ENCODE measurements at places on chromosomes 1 and 21.

- no peak for DNase-seq
Measured at GRCh38 chr21:16509476-16509875, 779.7 kb downstream of the USP25 start.

DNA sequence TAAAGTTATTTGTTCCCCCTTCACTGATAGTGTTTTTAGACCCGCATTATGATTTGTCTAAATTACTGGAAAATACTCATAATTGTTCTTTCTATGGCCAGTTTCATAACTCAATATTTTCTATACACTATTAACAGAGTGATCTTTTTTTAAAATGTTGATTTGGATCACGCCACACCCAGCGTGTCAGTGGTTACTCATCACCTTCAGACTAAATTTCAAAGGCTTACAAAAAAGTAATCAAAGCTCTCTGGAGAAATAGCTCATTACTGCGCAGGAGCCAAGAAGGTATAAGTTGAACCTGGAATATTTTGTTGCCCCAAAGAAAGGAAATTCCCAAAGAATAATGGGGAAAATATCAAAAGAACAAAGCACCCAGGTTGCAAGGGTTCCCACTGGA, 104.9 kb downstream of the EVI5 start:
- DNase-seq, result no peak

GRCh38 chr21:28489821-28490350, 502.8 kb downstream of the LTN1 start:
- no peak for DNase-seq

- DNase-seq, result no peak
Measured at GRCh38 chr21:26397545-26397944, 175.5 kb downstream of the CYYR1 start.

DNA sequence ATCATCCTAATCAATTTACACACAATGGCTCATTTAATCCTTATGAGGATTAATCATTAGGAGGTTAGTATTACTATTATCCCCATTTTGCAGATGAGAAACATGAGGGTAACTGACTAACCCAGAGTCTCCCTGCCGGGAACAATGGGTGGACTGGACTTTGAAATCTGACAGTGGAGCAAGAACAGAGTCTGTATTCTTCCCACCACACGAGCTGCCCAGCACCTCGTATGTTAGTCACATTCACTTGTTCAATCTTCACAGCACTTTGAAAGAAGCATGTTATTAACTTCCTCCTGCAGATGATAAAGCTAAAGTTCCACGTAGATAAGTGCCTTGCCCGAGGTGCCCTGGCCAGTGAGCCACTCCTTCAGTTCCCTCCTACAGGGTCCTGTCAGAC, 12.4 kb downstream of the C8B start:
- no peak for DNase-seq

DNA sequence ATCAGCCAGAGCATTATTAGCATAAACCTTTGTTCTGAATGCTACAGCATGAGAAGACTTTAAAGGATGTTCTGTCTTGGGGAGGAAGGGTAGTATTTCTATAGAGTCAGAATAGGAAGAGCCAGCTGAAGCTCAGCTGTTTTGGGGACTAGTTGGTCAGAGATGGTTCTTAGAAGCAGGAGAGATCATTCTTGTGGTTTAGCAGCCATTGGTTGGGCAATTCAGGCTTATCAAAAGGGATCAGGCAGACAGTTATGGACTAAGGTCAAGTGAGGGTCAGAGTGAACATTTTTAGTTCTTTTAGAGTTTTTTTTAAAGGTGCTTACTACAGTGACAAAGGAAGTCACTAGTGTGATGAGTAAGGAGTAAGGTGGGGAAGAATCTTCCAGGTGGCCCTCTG, 245.5 kb downstream of the RPS6KC1 start:
- DNase-seq, result no peak

DNA sequence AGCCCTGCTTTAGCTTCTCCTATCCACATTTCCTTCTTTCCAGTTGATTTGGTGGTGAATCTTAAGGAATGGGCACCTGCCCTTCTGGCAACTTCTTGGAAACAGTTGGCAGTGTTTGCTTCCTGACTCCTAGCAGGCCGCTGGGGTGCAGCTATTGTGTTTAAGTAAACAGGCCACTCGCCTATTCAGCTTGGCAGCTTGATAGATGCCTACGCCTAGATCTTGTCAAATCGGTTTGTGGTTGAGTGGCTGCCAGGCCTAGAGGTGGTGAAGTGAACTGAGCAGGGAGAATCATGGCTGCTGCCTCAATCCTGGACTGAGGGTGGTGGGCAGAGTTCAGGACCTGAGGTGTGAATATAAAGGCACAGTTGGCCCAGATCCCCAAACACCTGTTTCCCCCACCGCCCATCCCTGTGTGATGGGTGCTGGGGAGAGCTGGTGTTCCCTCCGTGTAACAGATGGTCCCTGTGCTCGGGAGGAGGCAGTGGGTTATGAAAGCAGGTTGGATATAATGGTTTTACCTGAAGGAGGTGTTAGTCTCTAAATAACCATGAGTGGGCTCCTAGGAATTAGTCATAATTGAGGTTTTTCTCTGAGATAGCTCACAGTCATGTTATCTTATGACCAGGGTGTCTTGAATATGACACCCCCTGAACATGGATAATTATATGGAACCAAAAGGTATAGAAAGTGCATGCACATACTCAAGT, 940 bp upstream of the PLA2G2C start:
- peak; percentile 79 for DNase-seq

GRCh38 chr1:198118134-198118533, 38.7 kb upstream of the NEK7 start:
- no peak for DNase-seq

- DNase-seq, result no peak
Measured at GRCh38 chr1:209349363-209350308, 233.9 kb upstream of the CAMK1G start.

GRCh38 chr1:12152113-12152891, 14.5 kb upstream of the TNFRSF1B start:
- no peak for DNase-seq

DNA sequence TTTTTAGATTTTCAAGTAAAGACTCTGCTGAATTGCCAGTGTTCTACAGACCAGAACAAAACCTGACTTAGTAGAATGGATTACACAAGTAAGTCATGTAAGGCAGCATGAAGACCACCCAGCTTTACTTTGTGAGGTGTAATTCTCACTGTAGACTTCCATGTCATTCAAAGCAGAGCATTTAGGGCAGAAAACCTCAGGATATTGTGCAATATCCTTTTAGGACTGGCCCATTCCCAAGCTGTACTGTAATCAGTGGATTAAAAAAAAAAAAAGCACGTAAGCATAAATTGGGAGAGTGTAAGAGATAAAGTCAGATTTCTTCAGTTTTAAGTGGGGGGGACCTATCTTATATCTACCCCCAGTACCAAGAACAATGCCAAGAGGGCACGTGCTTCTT, 380.5 kb upstream of the PRMT6 start:
- no peak for DNase-seq

DNA sequence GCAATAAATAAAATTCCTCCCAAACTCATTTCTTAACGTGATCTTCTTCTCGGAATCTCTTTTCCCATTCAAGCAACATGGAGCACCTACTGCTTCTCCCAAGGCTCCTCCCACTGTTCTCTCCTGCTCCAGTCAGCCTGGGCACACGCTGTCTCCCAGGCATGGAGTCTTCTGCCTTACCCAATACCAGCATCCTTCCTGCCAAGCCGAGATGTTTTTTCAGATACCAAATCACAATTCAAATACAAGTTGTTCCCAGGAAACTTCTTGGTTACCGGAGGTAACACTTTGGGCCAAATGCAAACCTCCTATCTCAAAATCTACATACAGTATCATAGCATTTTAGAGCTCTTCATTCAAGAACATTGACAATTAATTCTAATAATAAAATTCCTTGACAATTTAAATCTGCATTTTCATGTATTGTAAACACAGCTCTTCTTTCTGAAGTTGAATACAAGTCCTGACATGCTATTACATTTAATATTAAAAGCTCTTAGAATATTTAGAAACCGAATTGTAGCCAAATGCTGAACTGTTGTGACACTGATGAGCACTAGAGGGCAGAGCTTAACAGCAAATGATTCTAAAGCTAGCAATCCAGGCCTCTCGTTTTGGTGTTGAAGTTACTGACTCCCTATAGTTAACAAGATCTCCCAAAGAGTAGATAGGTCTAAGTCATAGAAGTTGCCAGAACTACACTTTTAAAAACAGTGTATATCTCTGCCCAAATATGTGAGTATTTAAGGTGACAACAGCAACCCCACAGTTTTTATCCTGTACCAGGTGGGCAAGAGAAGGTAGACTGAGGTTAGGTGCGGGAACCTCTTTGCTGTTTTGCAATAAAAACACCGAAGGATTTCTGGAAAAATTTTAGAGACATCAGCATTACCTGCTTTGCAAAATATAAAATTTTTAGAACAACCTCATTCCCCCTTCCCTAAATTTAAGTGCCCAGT, 52.3 kb downstream of the BCAR3 start:
- peak; percentile 31 for DNase-seq

DNA sequence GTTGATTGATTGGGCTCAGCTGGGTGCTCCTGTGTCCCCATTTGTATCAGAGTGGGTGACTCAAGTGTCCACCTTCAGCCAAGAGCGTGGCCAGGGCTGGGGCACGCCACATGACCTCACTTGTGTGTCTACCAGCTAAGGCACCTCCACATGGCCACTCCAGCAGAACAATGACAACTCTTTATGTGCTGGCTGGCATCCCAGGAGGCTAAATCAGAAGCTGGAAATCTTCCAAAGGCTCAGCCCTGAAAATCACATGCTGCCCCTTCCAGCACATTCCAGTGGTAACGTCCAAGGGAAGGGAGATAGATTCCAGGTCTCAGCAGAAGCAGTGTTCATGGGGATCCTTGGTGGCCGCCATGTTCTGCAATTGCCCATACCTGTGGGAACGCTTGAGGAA, 585.5 kb downstream of the AJAP1 start:
- no peak for DNase-seq

- DNase-seq, result no peak
Measured at GRCh38 chr1:44020464-44020863, 10.8 kb downstream of the SLC6A9 start.

GRCh38 chr1:84390226-84390625, 8.1 kb upstream of the DNASE2B start:
- no peak for DNase-seq

- DNase-seq, result peak; percentile 11
Measured at GRCh38 chr1:178575611-178576361, 62.9 kb downstream of the TEX35 start.

DNA sequence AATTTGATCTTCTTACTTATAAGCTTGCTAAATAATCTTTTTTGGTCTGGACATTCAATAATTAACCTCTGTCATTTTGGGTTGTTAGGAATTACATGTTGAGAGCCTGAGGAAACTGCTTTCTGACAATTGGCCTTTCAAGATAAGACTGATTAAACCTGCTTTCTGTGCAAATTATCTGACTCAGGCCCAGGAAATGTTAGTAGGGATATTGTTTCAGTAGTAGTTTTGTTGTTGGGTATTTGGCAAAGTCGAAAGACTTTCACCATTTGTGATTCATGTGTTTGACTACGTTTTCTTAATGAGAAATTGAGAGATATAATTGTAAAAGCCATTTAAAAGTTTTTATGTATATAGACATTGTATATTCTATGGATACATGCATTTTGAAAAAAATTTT, 81.1 kb upstream of the GPR88 start:
- DNase-seq, result no peak

GRCh38 chr1:100575406-100575805, 37.5 kb downstream of the GPR88 start:
- no peak for DNase-seq

DNA sequence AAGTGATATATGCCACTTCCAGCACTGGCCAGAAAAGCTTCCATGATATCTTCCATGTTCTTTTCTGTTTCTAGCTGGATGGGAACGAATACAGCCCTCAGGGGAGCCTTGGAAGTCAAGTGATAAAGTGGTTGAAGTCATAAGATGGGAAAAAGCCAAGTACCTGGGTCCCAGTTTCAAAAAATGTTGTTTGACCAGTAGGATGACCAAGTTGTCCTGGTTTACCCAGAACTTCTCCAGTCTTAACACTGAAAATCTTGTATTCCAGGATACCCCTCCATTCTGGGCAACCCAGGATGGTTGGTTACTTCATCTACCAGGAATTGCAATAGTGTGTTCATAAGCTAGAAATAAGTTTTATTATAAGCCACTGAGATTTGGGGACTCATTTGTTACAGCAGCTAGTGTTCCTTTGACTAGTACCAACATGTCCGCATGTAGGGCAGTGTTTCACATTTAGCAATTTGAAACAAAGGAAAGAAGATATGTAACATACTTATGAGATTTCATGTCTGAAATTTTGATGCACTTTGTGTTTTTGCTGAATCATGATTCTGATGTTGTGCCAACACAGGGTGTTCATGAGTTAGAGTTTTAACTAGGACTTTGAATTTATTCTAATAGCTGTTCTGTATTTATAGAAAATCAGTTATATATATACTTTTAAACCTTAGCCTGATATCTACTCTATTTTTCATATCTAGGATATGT, 139.9 kb downstream of the TPR start:
- no peak for DNase-seq

DNA sequence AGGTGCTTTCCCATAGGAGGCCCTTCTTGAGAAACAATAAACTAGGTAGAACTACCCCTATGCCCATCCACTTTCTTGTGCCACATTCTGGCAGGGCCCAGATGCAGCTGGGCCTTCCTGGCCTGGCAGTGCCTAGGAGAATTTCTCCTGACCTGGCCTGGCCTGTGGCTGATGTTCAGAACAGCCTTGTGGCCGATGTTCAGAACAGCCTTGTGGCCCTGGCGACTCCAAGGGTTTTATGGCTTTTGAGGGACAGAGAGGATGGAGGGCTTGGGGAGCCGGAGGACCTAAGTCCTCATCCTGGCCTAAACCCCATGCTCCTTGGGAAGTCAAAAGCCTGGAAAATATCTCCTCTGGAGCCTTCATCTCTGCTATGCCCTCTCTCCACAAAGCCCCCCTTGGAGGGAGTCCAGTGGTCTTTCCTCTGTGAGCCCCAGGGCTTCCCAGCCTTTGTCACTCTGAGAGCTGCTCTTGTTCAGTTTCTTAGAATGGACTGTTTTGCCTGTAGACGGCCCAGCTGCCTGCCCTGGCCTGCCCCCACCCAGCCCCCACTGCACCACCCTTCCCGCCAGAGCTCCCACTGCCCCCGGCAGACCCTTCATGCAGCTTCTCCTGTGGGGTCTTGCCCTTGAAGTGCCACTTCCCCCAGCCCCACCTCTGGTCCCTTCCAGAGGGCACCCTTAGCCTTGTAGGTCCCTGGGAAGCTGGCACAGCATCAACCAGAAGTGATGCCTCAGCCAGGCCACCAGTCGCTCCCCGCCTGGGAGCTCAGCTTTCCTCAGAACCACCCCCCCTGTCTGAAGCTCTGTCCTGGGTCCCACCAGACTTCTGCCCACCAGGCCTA, 7.0 kb downstream of the GPR37L1 start:
- no peak for DNase-seq

- no peak for DNase-seq
Measured at GRCh38 chr1:205630241-205630640, 1.6 kb downstream of the ELK4 start.

DNA sequence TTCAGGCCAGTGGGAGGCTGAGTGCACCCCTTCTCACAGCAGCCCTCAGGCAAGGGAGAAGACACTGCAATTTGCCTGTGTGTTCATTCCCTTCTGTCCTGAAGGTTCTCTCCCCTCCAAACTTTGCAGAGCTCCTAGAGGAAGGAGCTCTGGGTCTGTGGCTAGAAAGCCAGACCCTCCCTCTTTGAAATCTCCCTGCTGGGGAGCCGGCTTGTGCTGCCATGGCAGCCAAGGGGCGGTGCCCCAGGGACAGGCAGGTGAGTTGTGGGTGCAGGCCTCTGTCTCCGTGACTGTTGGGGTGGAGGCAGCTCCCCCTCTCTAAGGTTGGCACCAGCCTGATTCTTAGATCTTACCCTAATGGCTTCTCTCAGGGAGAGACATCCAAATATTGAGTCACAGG, 53.0 kb downstream of the OLFML2B start:
- no peak for DNase-seq
